ENCODE measurements at places on chromosomes 5 and 9.

- DNase-seq, result no peak
Measured at GRCh38 chr5:2738156-2738699, 13.2 kb downstream of the IRX2 start.

GRCh38 chr5:171029401-171029800 is 167.6 kb downstream of the RANBP17 start:
- DNase-seq, result no peak

DNA sequence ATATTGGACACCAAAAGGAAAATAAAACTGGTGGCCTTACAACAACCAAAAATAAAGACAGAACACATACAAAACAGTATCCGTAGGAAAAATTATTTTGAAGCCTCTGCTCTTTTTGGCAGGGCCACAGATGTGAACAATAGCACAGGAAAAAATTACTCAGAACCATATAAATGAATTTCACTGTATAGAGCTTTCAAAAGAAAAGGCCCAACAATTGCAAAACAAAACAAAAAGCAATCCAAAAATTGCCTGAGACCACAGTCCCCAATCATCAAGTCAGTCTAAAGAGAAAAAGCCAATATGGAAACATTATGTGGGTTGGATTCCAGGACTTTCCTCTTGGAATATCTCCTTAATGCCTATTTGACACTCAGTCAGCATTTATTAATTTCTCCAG is 243.8 kb downstream of the CEMIP2 start:
- no peak for DNase-seq

DNA sequence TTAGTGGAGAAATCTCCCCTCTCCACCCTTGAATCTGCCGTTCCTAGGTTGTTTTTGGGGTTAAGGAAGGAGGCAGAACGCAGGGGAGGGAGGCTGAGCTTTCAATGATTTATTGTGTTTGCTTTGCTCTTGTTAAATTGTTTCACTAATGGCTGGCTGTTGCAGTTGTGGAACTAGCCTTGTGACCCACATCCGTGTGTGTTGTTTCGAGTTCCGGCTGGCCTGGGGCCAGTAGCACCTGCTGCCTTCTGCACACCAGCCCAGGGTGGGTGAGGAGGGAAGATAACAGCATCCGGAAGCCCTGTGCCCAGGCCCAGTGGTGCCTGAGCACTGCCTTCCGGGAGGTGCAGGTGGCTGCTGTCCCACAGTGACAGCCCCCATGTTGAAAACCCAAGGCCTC is 3.6 kb downstream of the ERGIC1 start:
- DNase-seq, result no peak

DNA sequence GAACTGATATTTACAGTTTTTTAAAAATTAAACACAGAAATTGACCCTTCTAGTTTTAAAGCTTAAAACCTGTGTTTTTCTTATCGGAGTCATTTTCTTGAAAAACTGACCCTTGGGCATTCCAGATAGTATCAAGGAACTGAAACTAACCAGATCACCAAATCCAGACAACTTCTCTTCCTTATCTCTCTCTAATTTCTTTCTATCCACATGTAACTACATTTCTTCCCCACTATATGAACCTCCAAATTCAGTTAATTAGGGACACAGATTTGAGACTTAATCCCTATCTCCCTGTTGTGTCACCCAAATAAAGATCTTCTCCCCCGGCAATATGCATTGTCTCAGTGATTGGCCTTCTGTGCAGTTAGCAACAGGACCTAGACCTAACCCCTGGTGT is 1643.0 kb upstream of the CDH6 start:
- no peak for DNase-seq

GRCh38 chr5:172421-172820 is 18.9 kb upstream of the LRRC14B start:
- no peak for DNase-seq

- peak; percentile 80 for DNase-seq
Measured at GRCh38 chr5:150158170-150158949, 2.7 kb upstream of the PDGFRB start.

DNA sequence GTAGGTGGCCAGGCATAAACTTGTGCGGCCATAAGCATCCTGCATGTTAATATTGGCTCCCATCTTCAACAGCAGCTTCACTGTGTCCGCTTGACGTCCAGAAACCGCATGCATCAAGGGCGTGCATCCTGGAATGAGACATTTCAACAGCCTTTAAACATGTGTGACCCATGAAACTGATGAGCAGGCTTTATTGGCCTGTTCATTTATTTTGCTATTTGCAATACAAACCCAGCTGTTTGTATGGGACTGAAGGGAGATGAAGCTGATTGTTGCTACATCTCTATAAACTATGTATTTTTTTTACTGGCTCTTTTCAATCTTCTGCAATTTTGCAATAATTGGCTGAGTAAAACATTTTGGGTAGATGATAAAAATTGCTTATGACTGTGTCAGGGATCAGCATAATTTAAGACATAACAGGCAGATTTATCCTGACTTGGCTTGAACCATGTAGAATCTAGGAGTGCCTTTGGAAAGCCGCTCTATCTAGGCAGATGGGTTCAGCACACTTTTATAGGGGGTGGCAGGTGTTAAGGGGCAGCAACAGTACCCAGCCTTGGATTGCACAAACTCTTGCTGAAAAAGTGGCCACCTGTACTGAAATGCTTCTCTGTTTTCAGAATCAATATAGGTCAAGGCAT is 56.9 kb downstream of the ANKRD55 start:
- DNase-seq, result no peak

DNA sequence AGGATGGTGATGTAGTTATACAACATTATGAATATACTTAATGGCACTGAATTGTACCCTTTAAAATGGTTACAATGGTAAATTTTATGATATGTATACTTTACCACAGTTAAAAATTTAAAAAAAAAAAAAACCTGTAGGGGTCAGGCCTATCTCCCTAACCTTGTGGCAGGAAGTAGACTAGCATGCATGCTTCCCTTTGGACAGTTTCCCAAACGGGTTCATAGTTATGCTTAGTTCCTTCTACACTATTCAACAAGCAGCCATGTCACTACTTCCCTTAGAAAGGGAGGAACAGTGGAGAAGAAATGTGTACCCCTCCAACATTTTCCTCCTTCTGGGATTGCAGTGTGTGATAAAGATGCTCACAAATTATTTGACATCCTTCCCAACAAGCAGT is 32.5 kb downstream of the IDNK start:
- DNase-seq, result no peak

DNA sequence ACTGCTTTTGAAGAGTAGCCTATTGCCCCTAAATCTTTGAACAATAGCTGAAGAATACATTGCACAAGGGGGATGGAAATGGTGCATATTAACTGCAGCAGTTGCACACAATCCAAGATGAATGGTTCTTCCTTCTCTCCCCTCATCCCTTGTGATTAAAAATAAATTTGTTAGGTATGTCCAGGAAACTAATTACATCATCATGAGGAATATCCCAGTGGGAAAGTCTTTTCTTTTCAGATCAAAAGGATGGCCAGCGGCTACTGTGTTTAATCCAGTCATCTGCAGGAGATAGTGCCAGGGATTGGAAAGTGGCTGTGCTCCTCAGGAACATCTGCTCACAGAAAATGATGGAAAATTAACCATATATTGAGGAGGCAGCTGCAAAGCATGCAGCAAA is 508.4 kb upstream of the SEMA6A start:
- no peak for DNase-seq

- DNase-seq, result no peak
Measured at GRCh38 chr5:105877592-105877991, 1793.1 kb downstream of the EFNA5 start.

- no peak for DNase-seq
Measured at GRCh38 chr5:111364992-111365391, 140.8 kb downstream of the CAMK4 start.

DNA sequence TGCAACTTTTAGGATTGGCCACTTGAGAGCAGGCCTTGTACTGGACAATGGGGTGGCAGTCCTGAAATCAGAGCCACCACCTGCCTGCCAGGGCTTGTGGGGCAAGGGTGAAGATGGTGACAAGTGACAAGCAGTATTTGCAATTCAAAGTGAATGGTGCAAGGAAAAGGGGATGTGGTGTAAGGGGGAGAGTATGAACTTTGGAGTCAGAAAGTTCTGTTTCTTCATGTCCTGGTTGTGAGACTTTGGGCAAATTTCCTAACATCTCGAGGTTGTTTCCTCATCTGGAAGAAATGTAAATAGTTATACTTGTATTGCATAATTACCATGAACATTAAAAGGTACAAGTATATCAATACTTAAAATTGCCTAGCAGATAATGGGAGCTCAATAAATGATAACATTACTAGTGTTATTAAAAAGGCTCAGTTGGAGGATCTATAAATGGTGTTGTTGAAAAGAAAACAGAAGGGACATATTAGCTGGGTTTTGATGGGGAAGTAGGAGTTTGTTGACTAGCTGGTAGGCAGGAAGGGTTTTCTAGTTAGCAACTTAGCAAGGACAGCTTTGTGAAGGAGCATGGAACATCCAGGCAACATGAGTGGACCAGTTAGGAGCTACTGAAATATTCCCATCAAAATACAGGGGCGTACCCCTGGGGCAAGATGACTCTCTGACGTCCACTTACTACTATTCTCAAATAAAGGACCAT is 21.3 kb upstream of the MEGF9 start:
- DNase-seq, result no peak

DNA sequence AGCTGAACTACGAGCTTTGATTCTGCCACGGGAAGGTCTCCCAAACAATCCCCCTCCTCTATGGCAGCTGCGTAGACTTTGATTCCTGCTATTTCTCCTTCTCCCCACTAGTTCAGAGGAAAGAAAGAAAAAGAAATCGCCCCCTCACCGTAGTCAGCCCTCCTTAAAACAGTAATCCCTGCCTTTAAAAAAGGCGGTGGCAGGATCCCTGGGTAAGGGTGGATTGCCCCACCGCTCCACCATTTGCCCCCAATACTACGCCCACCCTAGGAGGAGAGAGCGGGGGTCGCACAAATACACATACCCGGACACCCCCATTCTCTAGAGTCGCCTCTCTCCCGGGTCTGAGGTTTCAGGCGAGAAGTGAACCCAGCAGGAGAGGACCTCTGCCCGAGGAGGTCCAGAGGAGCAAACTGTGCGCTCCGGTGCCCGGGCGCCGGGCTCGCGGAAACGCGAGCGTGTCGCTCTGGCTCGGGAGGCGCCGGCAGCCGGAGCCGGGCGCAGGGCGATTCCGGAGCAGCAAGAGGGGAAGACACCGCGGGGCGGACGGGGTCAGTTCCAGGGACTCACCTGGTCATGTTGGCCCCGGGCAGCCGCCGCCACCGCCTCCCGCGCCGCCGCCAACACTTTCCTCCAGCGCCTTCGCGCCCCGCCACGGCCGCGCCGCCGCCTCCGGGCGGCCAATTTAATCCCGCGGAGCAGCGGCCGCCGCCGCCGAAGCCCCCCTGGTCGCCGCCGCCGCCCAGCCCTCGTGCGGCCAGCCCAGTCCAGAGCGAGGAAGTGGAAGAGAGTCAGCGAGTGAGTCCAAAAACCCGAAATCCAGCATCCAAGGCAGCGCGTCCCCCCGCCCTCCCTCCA is 1057.7 kb upstream of the DMAC1 start:
- DNase-seq, result peak; percentile 33

DNA sequence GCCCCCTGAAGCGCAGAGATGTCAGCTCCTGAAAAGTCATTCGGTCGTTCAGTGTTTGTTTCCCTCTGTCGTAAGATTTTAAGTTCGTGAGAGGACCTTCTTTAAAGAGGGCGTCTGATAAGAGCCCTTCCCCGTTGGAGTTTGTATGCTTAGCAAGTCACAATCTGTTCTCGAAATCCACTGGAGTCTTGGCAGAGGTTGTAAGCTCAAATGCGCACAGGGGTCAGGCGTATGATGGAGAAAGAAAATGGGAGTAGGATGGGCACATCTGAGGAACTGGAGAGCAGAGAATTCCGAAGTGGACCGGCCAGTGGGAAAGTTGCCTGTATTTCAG is 710 bp downstream of the HSD17B4 start:
- DNase-seq, result no peak

GRCh38 chr9:122213589-122214413 is 15.0 kb downstream of the LHX6 start:
- DNase-seq, result no peak

- DNase-seq, result no peak
Measured at GRCh38 chr9:101902051-101902450, 163.6 kb upstream of the GRIN3A start.

DNA sequence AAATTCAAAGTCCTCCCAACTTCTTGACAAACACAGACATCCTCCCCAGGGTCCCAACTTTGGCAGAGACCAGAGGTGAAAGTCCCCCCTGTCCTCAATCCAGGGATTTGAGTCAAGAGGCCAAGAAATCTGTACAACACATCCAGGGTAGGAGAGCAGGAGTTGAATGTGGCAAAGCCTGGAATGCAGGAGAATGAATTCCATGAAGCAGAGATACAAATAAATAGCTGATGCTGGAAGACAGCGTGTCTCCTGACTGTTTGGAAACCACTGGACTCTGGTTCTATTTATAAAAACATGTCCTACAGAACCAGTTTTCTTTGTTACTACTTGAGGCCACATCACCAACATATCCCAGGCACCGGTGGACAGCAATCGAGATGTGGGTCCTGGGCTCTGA is 43.7 kb upstream of the SLIT3 start:
- DNase-seq, result no peak

GRCh38 chr5:124103671-124104070 is 591.7 kb downstream of the CSNK1G3 start:
- no peak for DNase-seq

DNA sequence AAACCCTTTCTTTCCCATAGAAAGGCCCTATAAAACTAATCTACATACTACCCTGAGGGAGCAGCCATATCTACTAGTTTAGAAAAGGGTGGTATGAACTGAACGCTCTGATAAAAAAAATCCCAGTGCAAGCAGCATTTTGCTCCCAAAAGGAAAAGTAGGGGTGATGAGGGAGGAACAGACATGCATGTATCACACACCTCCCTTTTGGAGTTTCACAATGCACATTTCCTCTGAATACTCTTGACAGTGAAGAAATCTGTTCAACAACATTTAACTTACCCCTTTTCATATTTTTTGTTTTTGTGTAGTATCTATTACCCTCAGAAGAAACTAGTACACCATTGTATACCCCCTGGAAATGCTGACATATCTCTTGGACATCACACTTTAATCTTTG is 411.4 kb downstream of the MAT2B start:
- no peak for DNase-seq

DNA sequence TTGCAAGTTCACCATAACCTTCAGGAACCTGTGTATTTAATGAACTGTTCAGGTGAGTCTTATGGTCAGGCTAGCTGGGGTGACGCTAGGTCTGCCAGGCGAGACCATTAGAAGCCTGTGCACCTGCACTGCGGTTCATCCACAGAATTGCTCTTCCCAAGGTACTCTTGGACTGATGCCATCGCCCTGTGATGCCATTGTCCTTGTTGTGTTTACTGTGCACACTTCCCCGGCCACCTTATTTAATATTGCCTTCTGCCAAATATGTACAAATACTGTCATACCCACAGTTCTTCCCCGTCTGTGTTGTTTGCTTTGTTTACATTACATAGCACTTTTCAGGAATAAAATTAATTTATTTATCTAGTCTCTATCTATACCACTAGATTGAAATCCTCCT is 66.3 kb downstream of the RCL1 start:
- no peak for DNase-seq

- no peak for DNase-seq
Measured at GRCh38 chr9:132049323-132049882, 30.3 kb downstream of the MED27 start.

Data from heart left ventricle (tissue), 16 donors.